ENCODE measurements at places on chromosomes 1 and 21. TPM values are rescaled to one million over a fixed set of nuclear protein-coding genes. Genes with fewer than 3 reads are reported as not detected.

GRCh38 chr1:51422367-51423072 is 92.2 kb upstream of the TTC39A start:
- DNase-seq = no peak

Gene KCNA3
- not detected for total RNA-seq

- DNase-seq = no peak
Observed at GRCh38 chr1:43887748-43888147, 45.9 kb upstream of the ARTN start.

GRCh38 chr1:31400393-31400792 is 12.6 kb upstream of the SERINC2 start:
- no peak for DNase-seq

- DNase-seq = no peak
Observed at GRCh38 chr21:24634749-24635148, 972.5 kb downstream of the MRPL39 start.

Gene PADI1
- not detected for total RNA-seq

DNA sequence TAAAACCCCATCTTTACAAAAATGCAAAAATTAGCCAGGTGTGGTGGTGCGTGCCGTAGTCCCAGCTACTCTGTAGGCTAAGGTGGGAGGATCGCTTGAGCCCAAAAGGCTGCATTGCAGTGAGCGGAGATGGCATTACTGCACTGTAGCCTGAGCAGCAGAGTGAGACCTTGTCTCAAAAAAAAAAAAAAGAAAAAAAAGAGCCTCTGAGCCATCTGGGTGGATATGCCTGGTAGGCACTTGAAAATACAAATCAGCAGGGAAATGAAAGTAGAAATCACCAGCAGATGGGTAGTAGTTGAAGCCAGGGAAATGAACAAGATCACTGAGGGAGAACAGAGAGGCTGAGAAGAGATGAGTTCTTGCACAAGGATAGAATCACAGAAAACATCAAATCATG is 131.0 kb upstream of the HMCN1 start:
- DNase-seq = no peak

Measured in K562 (cell line).